DMS79 treated with DMSO at 0.1 percent for 48 hours (cell line): ENCODE measurements at places on chromosomes 4 and X.

GRCh38 chr4:17511509-17511949 is 361 bp downstream of the QDPR start:
- DNase-seq, result no peak

DNA sequence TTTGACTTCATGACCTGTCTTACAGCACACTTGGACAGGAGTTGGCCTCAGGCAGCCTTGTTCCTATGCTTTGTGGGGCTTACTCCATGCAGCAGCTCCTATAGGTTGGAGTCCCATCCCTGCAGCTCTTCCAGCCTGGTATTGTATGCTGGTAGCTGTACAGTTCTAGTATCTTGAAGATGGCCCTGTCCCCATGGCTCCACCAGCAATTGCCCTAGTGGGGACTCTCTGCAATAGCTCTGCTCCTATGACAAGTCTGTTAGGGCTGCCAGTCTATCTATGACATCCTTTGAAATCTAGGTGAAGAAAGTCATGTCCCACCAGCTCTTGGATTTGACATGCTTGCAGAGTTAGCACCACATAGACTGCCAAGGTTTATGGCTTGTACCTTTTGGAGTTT is 252.6 kb downstream of the ANTXR2 start:
- DNase-seq, result no peak

GRCh38 chr4:4791299-4792111 is 68.0 kb upstream of the MSX1 start:
- no peak for DNase-seq

GRCh38 chr4:78800965-78801364 is 24.8 kb downstream of the BMP2K start:
- DNase-seq, result no peak
